Mesenchymal stem cell (in vitro differentiated cells and primary cell): ENCODE measurements at places on chromosomes 7 and 10.

- DNase-seq = no peak
Measured at GRCh38 chr7:50745336-50745735, 37.4 kb downstream of the GRB10 start.

GRCh38 chr7:48617993-48618392, 306.4 kb upstream of the CDC14C start:
- no peak for DNase-seq

- no peak for DNase-seq
Measured at GRCh38 chr7:157928171-157928794, 591.5 kb downstream of the DNAJB6 start.

- peak; percentile 55 for DNase-seq
Measured at GRCh38 chr7:805261-805660, 27.0 kb upstream of the SUN1 start.

- peak; percentile 18 for DNase-seq
Measured at GRCh38 chr10:127863231-127863825, 29.4 kb downstream of the CLRN3 start.

GRCh38 chr7:22653951-22654350, 73.0 kb upstream of the IL6 start:
- DNase-seq = no peak

- DNase-seq = no peak
Measured at GRCh38 chr7:30166841-30167235, 32.1 kb downstream of the MTURN start.

GRCh38 chr7:151658778-151659177, 139.1 kb upstream of the RHEB start:
- DNase-seq = no peak

- no peak for DNase-seq
Measured at GRCh38 chr10:124004663-124005004, 88.8 kb downstream of the CHST15 start.

GRCh38 chr7:75604408-75604807, 112.3 kb downstream of the SPDYE5 start:
- no peak for DNase-seq

DNA sequence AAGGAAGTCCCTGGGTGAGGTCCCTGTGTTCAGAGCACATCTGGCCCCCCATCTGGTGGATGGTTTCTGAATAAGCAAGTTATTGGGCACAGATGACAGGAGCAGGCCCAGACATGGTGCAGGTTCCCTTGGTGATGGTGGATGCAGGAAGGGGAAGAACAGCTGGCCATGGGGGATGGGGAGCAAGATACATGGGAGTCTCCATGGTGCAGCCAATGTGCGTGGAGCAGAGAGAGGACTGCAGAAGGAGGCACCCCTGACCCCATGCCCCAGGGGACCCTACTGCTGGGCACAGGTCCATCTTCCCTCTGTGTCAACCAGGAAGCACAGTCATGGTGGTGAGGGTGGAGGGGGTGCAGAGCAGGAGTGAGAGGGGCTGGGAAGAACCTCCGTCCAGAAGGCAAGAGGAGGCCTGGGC, 43.8 kb upstream of the RABGEF1 start:
- peak; percentile 16 for DNase-seq

DNA sequence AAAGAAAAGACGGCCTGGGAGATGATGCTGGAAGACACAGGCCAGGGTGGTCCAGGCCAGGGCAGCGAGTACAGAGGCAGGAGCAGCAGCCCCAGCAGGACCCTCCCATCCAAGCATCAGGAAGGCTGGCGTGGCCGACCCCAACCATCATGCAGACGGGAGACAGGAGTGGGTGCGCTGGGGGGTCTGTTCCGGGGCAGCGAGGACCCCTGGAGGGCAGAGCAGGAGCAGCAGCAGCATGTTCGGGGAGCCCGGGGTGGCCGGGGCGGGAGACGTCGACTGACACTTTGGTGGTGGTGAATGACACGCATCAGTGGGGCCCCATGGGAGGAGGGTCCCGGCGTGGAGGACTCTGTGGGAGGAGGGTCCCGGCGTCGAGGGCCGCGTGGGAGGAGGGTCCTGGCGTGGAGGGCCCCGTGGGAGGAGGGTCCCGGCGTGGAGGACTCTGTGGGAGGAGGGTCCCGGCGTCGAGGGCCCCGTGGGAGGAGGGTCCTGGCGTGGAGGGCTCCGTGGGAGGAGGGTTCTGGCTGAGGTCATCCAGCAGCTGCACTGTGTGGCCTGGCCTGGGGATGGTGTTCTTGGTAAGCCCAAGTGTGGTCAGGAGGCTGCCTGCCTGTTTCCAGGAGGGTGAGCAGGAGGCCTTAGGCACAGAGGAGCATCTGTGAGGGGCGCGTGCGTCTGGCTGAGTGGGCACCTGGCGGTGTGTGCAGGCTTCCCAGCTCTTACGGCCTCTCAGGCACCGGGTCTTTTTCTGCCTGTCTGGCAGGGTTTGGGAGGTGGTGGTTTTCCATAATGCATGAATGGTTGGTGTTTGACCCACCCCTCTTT, 38.9 kb downstream of the FAM20C start:
- DNase-seq = no peak

GRCh38 chr7:116340943-116341907, 130.9 kb downstream of the TES start:
- DNase-seq = no peak

- DNase-seq = no peak
Measured at GRCh38 chr7:73593207-73594045, 15.0 kb upstream of the TBL2 start.

DNA sequence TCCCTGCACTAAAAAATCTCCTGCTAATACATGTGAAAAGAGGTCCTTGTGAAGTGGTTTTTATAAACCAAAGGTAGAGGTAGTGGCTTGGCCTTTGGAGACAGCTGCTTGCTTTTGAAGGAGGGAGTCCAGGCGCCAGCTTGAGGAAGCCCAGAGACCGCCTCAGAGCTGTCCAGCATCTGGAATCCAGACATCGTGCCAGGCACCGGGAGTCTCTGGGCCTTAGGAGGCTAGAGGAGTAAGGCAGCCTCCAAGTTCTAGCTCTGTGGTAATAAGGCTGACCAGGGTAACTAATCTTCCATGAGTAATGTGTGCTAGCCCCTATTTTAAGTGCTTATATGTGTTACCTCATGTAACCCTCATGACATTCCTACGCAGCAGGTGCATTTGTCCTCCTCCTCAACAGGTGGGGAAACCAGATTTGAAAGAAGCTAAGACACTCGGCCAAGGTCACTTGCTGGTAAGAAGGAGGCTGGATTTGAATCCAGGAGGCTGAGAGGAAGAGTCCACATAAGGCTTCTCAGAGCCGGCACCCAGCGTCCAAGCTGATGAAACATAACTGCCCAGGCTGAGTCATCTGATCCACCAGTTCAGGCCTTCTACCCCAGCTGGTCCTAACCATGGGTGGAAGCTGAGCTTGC, 26.1 kb downstream of the PRLHR start:
- DNase-seq = peak; percentile 26

- DNase-seq = no peak
Measured at GRCh38 chr10:91804126-91804510, 5.9 kb downstream of the TNKS2 start.

GRCh38 chr10:70891627-70892026, 3.3 kb upstream of the PCBD1 start:
- no peak for DNase-seq

- DNase-seq = no peak
Measured at GRCh38 chr10:8294779-8295178, 240.3 kb downstream of the GATA3 start.

GRCh38 chr10:3263747-3264146, 91.2 kb upstream of the PITRM1 start:
- DNase-seq = no peak

DNA sequence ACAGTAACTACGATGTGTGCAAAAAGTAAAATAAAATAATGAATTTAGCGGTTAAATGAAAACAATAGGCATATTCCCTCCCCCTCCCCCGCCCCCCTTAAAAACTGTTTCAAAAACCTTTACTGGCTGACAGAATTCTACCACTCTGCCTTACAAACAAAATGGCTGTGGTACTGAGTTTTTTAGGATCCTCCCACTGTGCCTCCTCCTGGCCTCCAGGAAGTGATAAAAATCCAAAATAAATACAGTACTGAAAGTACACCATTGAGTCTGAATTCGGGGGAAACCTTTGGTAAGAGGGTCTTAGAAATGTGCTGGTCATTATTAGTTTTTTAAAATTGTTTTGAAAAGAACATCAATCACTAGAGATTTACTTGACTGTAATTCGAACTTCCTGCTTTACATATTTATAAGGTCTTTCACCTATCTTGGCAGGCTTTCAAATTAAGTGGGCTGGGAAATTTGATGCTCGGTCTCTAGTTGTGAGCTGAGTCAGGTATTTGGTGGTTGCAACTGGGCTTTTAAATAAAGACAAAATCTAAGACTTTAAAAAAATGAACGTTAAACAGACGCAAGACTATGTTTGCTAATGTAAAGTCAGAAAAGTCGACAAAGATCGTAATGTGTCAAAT, 32.5 kb upstream of the EPC1 start:
- DNase-seq = peak; percentile 51

DNA sequence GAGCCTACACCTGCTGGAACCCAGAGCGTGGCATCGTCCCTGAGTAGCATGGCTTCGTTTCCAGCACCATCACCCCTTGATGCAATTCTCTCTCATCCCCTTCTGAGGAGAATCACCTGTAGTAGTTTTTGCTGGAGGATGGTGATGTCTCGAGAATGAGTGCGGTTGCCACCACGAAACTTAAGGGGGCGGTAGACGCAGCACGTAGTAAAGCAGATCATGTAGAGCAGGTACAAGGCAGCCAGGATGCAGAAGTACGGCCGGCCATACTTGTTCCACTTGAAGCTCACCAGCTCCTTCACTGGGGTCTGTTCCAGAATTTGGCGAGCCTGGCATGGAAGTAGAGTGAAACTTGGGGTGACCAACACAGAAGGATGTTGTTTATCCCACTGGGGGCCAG, 8.1 kb downstream of the TRPV5 start:
- no peak for DNase-seq

DNA sequence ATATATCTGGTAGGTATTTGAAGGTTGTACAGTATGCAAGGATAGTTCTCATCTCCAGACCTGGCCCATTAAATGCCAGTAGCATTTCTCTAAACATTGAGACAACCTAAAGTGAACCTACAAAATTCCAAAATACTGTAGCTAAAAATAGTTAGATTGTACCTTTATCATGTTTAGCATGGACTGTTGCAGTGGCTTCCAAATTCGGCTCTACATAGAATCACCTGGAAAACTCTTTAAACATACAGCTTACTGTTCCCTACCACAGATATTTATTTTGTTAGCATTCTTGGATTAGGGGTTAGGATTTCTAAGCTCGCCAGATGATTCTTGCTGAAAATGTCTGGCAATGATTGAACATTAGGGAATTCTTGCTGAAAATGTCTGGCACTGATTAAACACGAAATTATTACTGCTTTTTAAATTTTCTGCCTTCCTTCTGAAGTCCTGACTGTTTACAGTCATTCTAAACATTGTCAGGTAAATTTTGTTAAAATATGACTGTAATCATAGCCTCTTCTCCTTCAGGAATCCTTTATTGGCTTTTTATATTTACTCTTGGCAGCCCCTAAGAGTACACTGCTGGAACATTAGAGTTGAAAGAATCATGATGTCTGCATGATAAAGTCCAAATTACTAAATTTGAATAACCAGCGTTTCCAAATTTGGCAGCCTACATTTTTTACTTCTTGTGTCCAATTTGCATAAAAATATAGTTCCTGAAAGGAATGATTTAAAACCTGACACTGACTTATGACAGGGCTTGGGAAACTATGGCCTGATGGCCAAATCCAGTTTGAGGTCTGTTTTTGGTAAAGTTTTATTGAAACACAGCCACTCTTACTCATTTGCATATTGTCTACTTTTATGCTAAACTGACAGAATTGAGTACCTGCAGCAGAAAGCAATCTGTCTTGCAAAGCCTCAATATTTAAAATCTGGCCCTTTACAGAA, 40.3 kb downstream of the SHOC2 start:
- DNase-seq = no peak

- DNase-seq = no peak
Measured at GRCh38 chr7:93176992-93177580, 28.9 kb upstream of the SAMD9L start.

GRCh38 chr7:82699773-82700186, 256.2 kb upstream of the CACNA2D1 start:
- DNase-seq = peak; percentile 32

- no peak for DNase-seq
Measured at GRCh38 chr7:117169907-117170306, 153.0 kb downstream of the WNT2 start.

DNA sequence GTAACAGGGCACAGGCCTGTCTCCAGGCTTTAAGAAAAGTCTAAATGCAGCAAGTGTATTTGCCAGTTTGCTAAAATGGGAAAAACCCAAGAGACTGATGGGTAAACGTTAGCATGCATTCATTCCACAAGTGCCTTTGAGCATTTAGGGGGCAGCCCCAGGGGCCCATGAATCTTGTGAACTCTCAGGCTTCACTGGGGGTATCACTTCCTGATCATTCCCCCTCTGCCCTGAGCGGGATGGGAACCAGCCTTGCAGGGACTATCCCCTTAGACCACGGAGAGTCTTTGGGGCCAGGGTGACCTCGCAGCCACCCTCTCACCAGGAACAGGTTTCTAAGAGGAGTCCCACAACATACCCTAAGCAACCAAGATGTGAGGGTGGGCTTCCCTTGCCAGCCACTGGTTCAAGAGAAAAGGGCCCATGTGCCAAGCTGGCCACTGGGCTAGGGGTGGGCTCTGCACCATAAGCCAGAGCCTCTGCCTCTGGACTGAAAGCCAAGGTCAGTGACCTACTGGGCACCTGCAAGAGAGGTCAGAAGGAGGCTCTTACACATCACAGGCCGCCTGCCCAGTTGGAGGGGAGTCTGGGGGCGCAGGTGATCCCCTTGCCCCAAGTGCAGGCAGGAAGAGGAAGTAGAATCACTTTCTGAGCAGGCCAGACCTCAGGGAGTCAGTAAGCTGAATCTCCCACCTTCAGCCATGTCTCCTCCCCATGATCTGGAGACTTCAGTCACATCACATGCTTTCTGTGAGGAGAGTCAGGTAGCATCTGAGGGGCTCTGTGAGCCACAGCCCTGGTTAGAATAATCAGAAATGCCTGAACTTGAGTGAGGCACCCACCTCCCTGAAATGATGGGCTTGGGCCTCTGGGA, 75.0 kb downstream of the C10orf105 start:
- DNase-seq = no peak

- DNase-seq = peak; percentile 71
Measured at GRCh38 chr10:34489973-34490745, 324.9 kb downstream of the PARD3 start.

- peak; percentile 62 for DNase-seq
Measured at GRCh38 chr10:102281102-102281487, 35.8 kb downstream of the GBF1 start.
